ENCODE measurements at places on chromosomes 1 and 21.
A peak's percentile ranks its signal among the peaks of the same experiment; 100 is the strongest.

- DNase-seq = no peak
Measured at GRCh38 chr21:42374864-42375499, 8.6 kb upstream of the TFF1 start.

DNA sequence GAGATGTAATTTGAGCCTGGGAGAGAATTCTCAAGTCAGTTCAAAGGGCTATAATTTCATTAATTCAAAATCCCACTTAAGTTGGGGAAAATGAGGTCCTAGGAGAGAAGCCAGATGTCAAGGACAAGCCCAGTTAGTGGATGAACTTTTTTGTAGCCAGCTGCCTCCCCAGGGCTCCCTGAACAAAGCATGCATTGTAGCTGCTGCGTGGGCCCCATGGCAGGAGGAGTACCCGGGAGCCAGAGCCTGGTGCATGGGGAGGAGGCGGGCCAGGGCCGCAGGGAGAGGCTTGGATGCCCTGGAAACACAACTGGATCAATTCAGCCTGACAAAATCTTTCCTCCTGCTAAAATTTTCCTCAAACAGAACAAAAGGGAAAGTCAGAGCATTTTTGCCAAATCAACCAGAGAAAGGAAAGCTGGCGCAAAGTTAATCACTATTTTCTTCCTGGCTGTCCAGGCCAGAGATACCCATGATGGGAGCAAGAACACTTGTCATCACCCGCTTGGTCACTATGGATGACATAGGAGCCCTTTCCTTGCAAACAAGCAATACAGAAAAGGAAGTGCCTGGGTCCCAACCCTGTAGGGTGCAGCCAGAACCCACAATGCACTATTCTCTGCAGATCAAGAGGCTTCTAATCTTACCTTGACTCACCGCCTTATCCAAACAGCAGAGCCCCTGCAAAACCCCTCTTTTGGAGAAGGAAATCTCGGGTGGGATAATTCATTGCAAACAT is 248.1 kb upstream of the RAB4A start:
- no peak for DNase-seq

GRCh38 chr1:169624122-169624521 is 5.8 kb downstream of the SELP start:
- no peak for DNase-seq

GRCh38 chr1:33087677-33088076 is 6.7 kb downstream of the AZIN2 start:
- no peak for DNase-seq

DNA sequence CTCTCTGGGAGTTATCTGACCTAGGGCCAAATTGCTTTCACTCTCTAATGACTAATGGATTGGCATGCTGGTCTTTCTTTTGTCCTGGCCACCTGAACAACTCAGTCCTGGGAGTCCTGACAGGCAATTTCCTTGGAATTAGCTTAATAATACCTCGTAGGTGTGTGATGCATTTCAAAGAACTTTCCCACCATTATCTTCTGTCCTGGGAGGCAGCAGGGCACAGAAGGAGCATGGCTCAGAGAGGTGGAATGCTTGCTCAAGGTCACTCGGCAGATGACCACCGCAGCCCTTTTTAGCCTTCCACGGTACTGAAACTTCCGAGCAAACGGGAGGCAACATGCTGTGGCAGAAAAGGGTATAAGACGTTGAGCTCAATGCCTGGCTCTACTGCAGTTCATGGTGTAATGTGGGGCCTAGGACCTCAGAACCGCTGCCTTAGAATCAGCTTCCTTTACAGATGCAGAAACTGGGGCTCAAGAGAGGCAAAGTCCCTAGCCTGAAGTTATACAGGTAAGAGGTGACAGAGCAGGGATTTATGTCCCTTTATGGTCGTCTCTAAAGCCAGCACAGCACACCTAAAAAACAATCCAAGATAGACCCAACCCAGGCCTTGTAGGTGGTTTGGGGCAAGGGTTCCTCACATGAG is 3.2 kb downstream of the ID3 start:
- peak; percentile 75 for DNase-seq

GRCh38 chr1:197358959-197359358 is 90.9 kb downstream of the CRB1 start:
- DNase-seq = no peak

DNA sequence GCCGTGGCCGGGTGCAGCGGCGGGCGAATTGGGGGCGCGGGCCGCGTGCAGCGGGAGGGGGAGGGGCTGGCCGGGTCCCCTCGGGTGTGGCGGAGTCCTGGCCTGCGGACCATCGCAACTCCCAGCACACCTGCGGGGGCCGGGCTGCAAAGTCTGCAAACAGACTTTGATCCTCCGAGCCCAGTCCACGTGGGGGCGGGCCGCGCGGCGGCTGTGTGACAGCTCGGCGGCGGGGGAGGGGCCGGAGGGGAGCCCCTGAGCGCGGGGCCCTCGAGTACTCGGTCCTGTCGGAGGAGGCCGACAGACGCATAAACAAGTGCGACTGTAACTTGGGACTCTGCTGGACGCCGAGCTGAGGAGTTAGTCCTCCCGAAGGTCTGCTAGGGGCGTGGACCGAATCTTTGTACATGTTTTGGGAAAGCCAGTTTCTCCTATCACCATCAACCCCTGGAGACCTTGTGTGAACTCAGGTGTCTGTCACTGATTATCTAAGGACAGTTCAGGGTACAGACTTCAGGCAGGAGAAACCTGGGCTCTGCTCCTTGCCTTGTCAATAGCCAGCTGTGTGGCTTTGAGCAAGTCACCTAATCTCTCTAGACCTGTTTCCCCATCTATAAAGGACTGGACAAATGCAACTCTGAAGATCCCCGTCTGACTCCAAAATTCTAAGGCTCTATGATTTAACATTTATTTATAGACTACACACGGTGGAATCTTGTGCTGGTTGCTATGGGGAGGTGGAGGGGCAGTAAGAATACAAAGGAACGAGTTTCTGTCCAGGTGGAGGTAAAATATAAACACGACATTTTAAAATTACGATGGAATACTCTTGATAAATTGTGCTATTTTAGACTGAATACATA is 710 bp upstream of the SLC30A1 start:
- DNase-seq = no peak

GRCh38 chr1:89539128-89539527 is 14.5 kb downstream of the LRRC8B start:
- no peak for DNase-seq

DNA sequence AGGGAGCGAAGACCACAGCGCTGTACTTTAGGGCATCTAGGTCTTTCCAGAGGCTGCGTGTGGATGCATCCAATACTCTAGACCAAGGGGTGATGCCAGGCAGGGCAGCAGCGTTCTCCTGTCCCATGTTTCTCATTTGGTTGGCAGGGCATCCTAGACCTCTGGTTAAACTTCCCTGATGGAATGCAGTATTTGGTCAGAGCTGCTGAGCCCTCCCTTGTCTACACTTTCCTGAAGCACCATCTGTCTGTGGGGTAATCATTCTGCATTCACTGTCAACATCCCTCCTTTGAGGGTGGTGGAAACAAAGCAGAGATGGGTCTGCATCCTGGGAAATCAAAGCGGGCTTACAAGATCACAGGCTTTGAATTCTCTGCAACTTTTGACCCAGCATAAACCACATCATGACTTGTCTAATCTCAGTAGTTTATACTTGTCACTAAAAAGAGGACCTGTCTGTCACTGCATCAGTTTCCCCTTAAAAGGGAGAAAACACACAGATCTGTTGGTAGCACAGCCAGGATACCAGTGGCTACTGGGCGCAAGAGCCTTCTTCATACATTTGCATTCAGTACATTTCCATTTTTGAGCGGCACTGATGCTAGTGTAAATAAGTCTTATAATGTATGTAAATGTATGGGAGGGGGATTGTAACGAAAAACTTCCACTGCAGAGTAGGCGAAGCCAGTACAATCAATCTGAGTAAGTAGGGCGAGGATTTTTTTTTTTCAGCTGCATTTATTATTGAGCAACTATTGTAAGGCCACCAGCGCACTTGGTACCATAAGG is 106.3 kb downstream of the GALNT2 start:
- DNase-seq = no peak

- no peak for DNase-seq
Measured at GRCh38 chr1:214469290-214469689, 82.1 kb downstream of the PTPN14 start.

GRCh38 chr1:7538849-7539768 is 232.0 kb upstream of the VAMP3 start:
- DNase-seq = no peak
